ENCODE measurements at places on chromosomes 3 and 15. TPM values are rescaled to one million over a fixed set of nuclear protein-coding genes. Genes with fewer than 3 reads are reported as not detected.
A peak's percentile ranks its signal among the peaks of the same experiment; 100 is the strongest.

RETNLB gene
- not detected for total RNA-seq

ARHGEF26 gene
- not detected for total RNA-seq

MST1R gene
- 1.2 TPM for total RNA-seq

FETUB gene
- not detected for total RNA-seq

DNA sequence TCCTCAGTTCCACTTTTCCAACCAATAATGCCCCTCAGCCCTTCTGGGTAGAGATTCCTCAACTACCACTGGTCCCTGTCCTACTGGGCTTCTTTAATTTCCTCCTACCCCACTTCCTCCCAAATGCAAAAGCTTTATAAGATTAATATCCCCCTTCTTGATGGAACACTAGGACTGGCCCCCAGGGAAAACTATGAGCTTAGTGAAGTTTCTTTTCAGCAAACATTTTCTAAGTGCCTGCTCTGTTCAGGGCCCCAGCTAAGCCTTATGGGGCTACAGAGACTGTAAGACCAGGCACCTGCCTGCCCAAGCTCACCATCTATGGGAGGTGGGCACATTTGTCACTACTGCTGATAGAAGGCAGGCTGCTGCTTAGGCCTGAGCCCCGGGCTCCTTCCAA lies 79.4 kb downstream of the RPLP1 start:
- no peak for DNase-seq

- no peak for DNase-seq
These were observed 19.1 kb downstream of the USP3 start for GRCh38 chr15:63523306-63523990.

- peak; percentile 21 for DNase-seq
These were observed 54.3 kb downstream of the DGKG start for GRCh38 chr3:186307594-186308221.

DNA sequence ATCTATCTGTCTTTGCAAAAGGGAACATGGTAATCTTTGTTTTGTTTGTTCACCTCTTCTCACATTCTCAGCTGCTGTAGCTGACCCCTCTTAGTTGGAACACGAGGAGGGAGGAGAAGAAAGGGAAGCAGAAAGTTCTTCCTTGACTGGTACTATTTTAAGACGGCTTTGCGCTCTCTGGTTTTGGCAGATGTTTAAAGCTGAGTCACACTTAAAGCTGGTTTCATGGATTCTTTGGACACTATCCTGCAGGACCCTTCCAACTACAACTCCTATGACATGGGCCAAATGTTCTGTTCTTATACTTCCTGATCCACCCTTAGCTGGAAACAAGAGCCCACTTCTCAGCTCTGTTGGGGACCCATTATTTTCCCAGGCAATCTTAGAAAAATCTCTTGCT lies 40.6 kb upstream of the FXR1 start:
- peak; percentile 4 for DNase-seq

DNA sequence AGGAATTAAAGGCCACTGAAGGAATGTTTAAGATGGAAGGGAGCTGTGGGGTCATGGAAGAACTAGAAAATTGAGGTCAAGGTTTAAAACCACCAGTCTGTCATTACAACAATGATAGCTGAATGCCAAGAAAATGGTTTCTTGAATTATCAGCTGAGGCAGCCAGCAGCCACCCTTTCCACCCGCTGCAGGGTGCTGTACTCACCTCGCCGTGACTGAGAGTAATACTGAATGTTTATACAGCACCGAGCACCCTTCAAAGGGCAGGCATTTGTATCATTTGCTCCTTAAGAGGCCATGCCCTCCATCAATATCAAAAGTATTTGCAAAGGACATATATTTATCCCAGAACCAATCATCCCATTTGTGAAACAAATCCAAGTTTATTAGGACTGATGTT lies 402.8 kb downstream of the VPS13C start:
- no peak for DNase-seq

GRCh38 chr3:59612444-59612715 lies 562.6 kb upstream of the CFAP20DC start:
- no peak for DNase-seq
